Right atrium auricular region (tissue), 2 donors: ENCODE measurements at places on chromosomes 3 and 15.

DNA sequence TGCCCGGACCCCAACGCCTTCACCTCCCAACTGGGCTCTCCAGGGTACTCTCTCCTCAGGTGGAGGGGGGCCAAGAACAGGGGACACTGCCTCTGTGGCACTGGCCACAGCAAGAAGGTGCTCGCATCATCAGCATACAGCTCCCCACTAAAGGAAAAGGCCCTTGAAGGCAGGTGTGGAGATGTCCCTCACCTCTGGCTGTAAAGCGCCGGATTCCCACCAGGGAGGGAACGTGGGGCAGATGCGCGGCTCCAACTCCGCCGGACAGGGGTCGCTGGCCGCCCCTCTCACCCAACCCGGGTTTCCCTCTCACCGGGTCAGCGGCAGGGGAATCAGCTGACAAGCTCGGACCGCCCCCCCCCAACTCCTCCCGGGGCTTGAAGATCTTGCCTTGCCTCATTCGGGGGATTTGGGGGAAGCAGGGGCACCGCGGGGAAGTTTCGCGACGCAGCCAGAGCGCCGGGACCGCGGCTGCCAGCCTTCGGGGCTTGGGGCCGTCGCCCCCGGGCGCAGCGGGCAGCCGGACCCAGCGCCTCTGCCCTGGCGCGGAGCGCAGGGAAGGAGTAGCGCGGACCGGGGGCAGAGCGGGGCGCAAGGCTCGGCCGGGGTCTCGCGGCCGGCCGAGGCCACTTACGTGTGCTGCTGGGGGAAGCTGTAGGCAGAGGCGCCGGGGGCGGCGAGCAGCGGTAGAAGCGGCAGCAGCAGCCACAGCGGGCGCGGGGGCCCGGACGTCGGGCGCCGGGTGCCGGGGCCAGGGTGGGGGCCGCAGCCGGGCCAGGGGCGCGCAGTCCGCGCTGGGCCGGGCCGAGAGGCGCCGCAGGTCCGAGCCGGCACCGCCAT, 630 bp downstream of the CACNA2D2 start:
- no peak for DNase-seq

DNA sequence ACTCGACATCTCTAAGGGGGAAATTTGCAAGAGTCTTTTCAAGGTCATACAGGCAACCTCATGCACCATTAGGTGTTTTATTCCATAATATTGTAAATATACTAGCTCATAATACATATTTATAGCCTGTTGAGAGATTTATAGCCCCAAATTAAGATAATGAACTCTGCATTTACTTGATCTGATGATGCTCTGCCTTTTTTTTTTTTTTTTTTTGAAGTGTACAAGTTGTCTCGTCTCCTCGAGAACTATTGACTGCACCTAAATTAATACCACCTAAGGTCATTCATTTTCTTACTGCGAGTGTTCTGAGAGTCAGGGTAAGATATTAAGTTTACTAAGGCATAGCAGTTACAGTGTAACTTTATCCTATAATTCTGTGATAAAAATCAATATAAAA, 6.1 kb downstream of the CHRNA5 start:
- DNase-seq = no peak

GRCh38 chr3:95567346-95567745, 1247.0 kb upstream of the EPHA6 start:
- DNase-seq = no peak

DNA sequence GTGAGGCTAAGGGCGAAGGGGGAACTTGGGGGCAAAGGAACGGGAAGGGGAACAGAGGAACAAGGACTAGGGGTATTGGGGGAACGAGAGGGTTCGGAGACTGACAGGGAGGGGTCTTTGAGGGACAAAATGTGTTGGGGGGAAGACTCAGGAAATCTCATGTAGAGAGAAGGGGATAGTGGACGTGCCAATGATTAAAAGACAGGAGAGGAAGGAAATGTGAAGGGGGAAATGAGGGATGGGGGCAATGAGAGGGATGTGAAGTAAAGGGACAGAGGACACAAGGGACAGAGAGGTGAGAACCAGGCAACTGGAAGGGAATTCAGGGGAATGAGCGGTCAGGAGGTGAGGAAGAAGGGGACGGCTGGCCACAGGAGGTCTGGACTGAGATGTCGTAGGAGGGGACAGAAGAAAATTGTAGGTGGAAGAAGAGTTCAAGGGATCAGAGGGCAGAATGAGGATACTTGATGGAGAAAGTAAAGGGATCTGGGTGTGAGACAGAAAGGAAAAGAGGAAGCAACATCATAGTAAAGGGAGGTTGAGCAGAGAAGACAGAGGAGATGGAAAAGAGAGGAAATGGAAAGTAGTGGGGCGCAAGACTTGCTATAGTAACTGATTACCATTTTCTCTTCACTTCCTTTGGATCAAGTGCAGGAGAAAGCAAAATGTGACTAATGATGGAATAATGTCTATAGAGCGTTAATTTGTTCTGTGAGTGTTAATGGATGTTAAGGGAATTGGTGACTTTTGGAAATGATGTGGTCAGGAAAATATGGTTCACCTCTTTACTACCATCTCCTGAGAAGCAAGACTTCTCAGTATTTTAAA, 749 bp downstream of the RAB8B start:
- DNase-seq = peak; percentile 51

GRCh38 chr15:59298854-59299250, 73.8 kb downstream of the MYO1E start:
- no peak for DNase-seq

DNA sequence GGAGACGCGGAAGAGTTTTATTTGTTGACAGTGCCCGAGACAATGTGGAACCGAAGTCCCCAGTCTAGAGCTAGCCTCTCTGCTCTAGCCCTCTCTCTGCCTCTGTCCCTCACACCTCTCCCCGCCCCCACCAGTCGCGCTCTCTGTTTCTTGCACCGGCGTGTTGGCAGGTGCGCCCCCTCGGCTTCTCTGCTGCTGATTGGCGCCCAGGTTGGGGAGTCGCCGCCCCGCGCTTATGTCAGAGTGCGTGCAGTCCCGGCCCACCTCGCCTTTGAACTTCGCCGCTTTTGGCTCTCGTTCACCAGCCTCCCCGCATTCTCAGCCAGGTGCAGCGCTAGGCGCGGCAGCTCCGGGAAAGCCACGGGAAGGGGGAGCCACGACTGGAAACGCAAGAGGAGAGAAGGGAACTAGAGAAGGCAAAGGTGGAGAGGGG, at the start of gene SOX14:
SOX14 (plus strand) TSS at position 315 of the 433 bp plus-strand sequence. CDS start 470 bp downstream, outside the sequence.
- DNase-seq = no peak

GRCh38 chr3:99925584-99926230, 108.0 kb downstream of the CMSS1 start:
- no peak for DNase-seq

DNA sequence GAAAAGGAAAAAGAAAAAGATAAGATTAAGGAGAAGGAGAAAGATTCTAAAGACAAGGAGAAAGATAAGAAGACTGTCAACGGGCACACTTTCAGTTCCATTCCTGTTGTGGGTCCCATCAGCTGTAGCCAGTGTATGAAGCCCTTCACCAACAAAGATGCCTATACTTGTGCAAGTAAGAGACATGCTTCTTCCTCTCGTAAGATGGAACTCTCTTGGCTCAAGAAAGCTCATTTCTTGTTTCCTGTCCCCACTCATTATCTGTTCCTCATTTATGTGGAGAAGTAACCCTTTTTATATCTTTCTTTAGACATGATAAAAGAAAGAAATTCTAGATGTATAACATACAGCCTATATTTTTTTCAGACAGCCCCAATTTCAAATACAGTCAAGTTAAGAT, 101.4 kb downstream of the KLHL25 start:
- no peak for DNase-seq

DNA sequence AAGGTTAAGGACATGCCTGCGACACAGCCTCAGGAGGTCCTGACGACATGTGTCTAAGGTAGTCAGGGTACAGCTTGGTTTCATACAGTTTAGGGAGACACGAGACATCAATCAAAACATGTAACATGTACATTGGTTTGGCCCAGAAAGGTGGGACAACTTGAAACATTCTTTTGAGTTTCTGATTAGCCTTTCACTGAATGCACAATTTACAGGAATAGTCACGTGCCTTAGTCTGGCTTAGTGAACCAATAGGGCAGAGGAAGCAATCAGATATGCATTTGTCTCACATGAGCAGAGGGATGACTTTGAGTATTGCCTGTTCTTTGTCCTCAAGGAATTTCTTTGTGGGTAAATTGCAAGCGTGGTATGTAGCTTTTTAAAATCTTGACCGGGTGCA, 24.5 kb upstream of the HDAC11 start:
- DNase-seq = no peak

GRCh38 chr3:107574650-107575049, 51.9 kb downstream of the BBX start:
- DNase-seq = no peak

- DNase-seq = no peak
Measured at GRCh38 chr3:54578417-54578816, 349.4 kb downstream of the LRTM1 start.

DNA sequence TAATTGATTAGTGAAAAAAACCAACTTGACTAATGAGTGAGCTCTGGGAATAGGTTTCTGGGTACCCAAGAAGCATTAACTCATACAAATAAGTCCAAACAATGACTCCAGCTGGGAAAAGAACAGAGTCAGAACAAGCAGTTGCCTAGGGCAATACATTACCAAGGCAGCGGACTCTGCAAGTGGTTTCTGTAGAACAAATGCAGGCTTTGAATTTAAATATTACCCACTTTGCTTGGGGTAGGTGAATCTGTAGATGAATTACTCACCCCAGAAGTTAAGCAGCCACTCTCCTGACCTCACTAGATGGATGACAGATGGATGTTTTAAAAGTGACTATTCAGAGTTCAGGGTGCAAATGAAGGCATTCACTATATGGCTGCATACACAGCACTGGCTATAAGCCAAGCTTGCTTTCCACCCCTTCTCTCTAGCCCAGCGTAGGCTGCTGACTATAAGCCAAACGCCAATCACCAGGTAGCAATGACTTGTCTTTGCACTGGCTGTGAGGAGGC, 73.1 kb upstream of the BHLHE40 start:
- DNase-seq = no peak

DNA sequence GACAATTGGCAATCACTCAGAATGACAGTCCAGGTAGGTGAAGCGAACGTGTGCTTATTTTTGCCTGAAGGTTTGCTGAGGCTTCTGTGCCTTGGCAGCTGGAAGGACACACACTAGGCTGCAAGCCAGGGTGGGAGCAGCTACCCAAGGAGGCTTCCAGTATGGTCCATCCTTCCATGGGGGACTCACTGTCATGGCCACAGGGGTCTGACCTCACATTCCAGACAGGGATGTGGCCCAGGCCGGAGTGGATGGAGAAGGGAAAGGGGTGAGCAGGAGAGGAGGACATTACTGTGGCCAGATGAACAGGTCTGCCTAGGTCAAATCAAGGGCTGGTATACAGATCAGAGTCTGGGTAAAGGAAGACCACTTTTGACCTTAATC, 247.7 kb downstream of the ADAMTS17 start:
- DNase-seq = no peak

DNA sequence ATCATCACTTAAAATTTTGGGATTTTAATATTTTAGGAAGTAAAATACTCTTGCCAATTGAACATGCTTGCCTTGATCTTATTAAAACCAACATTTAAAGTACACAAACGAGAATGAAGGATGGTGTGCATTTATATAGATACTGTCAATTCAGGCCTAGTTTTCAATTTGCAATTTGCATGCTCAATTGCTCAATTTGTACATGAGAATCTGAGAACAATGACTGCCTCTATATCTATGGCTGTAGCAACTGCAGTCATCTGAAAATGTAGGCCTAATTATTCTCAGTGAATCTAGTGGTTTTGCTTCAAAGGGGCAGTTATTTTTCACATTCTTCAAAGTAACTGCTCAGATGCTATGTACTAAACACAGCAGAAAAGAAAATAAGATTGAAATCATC, 18.8 kb downstream of the ZBBX start:
- DNase-seq = no peak

- peak; percentile 30 for DNase-seq
Measured at GRCh38 chr3:52268036-52268435, 10.4 kb downstream of the WDR82 start.

- no peak for DNase-seq
Measured at GRCh38 chr3:37825744-37826400, 35.8 kb upstream of the CTDSPL start.

- no peak for DNase-seq
Measured at GRCh38 chr3:31094048-31094447, 199.6 kb upstream of the GADL1 start.

DNA sequence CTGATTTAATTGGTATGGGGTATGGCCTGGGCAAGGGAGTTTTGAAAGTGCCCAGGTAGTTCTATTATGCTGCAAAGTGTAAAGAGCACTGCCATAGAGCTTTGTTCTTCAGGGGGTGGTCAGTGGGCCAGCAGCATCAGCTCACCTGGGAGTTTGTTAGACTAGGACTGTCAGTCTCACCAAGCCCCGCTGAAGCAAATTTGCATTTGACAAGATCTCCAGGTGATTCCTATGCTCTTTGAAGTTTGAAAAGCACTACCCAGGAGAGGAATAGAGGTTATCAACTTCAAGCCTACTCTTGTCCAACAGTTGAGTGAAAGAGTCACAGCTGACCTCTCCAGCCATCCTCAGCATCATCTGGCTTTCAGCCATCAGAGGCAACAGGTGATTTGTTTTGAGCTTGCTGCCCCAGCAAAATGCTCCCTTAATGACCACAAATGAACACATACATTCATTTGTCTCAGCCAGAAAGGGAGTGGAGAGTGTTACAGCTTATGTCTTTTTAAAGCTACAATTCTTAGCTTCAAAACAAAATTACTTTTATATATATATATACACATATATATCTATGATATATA, 8.0 kb downstream of the ZSCAN2 start:
- DNase-seq = no peak

GRCh38 chr15:71248386-71248785, 133.1 kb downstream of the THSD4 start:
- no peak for DNase-seq

DNA sequence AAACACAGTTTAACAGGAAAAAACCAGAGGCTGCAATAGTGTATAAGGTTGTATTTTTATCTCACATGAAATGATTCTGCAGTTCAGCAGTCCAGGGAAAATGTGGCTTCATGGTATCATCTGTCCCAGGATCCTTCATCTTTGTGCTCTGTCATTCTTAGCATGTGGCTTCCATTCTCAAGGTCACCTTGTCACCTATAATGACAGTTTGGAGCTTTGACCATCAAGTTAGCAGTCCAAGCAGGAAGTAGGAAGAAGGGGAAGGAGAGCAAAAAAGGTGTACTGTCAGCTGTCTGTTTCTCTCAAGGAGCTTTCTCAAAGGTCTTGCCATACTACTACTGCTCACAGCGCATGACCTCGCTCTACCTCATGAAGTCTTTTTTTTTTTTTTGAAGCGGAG, 58.6 kb upstream of the CRTC3 start:
- DNase-seq = no peak

GRCh38 chr3:126522363-126522788, 1.6 kb upstream of the CHST13 start:
- peak; percentile 70 for DNase-seq

DNA sequence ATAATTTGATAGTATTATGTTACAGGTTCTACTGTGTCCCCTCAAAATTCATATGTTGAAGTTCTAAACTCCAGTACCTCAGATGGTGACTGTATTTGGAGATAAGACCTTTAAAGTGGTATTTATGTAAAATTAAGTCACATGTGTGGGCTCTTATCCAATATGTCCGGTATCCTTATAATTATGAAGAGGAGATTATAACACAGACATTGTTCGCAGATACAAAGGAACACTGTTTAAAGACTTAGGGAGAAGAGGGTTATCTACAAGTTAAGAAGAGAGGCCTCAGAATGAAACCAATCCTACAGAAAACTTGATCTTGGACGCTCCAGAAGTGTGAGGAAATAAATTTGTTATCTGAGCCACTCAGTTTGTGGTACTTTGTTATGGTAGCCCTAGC, 50.9 kb downstream of the DPH6 start:
- no peak for DNase-seq
